ENCODE measurements at places on chromosomes 1 and 21.

DNA sequence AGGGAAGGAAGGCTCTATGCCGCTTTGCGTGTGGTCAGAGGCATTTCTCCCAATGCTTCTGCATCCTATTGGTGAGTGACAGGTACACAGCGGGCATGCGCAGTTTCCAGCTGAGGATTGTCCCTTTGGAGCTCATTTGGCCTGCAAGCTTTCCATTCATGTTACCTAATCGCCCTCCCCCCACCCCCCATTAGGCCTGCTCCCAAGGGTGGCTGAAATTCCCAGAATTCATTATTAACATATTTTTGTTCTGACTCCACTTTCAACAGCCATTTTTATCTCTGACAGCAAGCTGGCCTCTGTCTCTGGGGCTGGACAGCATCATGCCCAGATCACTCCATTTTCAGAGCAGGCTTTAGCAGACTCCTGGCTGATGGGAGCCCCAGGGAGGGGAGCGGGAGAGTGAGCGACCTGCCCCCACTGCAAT, 25.6 kb downstream of the MIS18A start:
- DNase-seq = no peak

- no peak for DNase-seq
Measured at GRCh38 chr1:30853350-30853749, 55.2 kb downstream of the SDC3 start.

DNA sequence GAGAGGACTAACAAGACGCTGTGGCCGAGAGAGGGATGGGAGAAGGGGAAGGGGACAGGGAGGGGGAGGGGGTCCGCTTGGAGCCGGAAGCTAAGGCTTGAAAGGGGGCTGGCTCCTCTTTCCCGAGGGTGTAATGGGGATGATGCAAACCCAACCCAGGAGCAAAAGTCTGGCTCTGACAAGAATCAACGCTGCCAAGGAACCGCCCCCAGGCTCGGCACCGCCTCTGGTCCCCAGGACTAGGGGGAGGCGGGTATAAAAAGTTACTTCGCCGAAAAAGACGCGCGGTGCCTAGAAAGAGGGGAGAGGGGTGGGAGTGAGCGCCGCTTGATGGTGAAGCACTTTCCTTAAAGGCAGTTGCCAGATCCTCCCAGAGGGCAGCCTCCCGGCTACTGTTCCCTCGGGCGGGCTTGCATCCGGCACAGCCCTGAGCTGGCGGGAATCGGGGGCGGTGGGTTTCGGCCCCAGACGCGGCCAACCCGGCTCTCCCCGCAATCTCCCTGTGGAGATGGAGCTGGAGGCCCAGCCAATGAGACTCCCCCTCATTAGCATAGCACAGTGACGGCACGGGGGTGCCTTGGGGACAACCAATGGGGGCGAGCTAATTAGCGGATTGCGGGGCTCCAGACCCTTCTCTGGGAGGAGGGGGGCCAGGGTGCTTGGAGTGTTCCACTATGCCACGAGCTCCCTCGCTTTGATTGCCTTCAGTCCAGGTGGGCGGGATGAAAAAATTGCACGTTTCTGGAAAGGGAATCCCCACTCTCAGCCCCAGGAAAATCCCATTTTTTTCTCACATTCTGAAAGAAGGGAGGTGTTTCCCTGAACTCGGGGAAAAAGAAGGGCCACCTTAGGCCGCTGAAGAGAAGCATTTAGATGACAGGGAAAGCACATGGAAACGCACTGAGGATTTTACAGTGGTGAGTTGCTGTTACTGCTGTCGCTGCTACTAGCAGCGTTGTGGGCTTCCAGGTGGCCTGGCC, at the start of gene KCNT2:
Gene KCNT2 (minus strand): TSS at position 51 of the 980 bp plus-strand sequence. CDS start 131 bp downstream, outside the sequence.
- DNase-seq = no peak

DNA sequence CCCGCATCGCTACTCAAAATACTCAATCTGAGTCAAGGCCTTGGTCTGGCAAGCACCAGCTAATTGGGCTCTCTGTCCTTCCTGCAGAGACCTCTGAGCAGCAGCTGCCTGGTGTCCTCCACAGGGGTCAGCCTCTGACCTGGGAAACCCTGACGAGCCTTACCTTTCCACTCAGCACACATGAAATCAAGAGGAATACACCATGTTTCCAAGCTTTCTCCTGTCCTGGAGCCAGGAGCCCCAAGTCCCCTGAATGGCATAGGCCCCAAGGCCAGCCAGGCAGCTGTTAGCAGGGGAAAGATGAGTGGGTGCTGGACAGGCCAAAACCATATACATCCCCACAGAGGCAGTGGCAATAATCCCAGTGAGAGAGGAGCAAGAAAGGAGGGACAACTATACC, 27.2 kb upstream of the TSPEAR start:
- no peak for DNase-seq

DNA sequence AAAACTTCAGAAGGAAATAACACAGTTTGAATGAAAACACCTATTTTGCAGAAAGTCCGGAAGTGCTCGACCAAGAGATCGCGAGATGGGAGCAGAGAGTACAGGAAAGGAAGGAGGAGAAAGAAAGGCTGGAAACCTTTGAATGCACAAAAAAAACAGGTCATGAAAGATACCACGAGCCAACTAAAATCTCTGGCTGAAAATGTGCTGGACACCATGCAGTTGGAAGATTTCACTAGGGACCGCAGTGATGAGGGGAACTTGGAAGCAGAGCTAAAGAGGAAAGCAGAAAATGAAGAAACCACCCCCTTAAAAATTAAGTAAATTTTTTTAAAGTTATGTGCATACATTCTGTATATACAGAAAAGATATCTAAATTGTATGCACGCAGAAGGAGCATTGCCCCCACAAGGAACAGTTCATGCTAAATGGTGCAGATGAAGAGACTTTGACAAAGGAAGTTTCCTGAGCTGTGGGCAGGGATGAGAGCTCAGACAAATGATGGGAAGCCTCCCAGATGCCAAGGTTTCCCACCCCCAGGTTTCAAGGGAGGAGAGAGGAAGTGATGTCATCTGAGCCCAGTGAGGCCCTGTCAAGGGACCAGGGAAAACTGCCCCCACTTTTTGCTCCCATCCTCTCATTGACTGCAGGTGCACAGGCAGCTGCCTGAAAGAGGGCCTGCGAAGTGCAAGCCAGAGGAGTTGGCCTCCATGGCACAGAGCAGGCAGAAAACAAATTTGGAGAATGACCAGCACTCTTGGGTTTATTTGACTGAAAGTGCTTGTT, 52.5 kb downstream of the ETS2 start:
- no peak for DNase-seq

GRCh38 chr1:96865731-96866685, 144.4 kb downstream of the PTBP2 start:
- DNase-seq = peak; percentile 23

GRCh38 chr1:172480431-172480830, 36.6 kb upstream of the PIGC start:
- DNase-seq = no peak

DNA sequence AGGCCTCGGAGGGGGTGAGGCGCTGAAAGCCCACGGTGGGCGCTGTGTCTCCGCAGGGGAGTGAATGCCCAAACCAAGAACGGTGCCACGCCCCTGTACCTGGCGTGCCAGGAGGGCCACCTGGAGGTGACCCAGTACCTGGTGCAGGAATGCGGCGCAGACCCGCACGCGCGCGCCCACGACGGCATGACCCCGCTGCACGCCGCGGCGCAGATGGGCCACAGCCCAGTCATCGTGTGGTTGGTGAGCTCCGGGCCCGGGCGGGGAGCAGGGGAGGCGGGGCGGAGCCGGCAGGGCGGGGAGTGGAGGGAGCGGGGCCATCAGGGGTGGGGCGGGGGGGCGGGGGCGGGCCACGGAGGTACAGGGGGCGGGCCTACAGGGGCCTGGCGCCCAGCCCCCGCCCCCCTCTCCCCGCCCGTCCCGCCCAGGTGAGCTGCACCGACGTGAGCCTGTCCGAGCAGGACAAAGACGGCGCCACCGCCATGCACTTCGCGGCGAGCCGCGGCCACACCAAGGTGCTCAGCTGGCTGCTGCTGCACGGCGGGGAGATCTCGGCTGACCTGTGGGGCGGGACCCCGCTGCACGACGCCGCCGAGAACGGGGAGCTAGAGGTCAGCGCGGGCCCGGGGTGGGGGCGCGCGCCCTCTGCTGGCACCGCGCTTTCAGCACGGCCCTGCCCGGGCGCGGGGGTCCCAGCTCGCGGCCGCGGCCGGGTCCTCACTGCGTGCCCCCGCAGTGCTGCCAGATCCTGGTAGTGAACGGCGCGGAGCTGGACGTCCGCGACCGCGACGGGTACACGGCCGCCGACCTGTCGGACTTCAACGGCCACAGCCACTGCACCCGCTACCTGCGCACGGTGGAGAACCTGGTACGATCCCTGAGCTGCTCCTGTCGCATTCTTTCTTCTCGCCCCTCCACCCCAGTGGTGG, 15.9 kb downstream of the ESPN start:
- DNase-seq = no peak

GRCh38 chr1:97745912-97746311, 174.9 kb downstream of the DPYD start:
- no peak for DNase-seq

DNA sequence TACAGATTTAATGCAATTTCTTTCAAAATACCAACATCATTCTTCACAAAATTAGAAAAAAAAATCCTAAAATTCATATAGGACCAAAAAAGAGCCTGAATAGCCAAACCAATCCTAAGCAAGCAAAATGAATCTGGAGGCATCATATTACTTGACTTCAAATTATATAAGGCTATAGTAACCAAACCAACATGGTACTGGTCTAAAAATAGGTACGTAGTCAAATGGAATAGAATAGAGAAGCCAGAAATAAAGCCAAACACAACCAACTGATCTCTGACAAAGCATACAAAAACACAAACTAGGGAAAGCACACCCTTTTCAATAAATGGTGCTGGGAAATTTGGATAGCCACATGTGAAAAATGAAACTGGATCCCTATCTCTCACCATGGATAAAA, 112.3 kb upstream of the TSPAN2 start:
- no peak for DNase-seq

DNA sequence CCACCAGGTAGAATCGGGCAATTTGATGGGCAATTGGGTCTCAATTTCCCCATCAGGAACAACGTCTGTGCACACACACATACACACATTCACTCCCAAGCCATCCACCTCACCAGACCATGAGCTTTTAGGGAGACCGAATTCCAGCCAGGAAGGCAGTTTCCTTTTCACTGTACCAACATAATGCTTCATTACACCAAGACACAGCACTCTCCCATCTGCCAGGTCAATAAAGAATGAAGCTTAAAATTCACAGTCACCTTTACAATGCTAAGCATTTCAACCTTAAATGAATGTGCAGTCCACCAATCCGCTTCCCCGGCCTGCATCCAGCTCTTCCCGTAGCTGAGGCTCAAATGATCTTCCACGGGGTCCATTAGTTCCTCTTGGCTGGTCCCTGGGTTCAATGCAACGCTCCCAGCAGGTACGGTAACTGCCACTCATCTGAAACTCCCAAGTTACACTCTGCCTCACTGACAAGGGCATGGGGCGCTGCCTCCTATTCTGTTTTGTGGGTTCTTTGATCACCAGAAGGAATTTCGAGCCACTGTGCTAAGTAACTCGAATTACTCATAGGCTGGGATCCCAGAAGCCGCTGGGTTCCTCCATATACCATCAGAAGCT, 105.0 kb downstream of the SIM2 start:
- DNase-seq = no peak

DNA sequence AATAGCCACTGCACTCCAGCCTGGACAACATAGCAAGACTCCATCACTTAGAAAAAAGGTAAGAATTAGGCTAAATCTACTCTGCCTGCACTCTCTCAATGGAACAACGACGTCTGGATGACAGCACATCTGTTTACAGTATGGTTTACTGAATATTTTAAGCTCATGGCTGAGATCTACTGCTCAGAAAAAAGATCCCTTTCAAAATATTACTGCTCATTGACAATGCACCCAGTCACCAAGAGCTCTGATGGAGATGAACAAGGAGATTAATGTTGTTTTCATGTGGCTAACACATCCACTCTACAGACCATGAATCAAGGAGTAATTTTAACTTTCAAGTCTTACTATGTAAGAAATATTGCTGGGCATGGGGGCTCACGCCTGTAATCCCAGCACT, 58.0 kb downstream of the SLC27A3 start:
- DNase-seq = no peak

DNA sequence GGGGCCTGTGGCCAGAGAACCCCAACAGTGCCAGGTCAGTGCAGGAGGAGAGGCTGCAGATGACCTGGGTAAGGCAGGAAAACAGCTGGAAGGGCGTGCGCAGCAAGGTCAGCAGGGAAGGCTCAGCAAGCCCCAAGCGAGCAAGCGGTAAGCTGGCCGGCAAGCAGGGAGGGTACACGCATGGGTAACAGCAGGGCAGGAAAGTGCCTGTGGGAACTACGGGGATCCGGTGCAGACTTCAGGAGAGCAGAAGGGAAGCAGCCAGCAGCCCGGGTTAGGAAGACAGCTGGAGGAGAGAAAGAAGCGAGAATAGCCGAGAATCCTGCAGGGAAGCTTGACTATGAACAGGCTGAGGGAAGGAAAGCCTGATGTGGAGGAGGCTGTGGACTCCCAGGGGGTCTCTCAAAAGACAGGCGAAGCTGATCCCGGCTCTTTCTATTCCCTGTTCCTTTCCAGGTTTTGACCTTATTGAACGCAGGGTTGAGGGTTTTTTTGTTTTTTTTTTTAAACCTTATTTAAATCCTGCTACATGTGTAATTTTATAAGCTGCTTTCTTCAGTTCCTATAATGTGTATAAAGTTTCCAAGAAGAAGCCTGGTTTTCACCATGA, 20.9 kb downstream of the UMODL1 start:
- DNase-seq = no peak

DNA sequence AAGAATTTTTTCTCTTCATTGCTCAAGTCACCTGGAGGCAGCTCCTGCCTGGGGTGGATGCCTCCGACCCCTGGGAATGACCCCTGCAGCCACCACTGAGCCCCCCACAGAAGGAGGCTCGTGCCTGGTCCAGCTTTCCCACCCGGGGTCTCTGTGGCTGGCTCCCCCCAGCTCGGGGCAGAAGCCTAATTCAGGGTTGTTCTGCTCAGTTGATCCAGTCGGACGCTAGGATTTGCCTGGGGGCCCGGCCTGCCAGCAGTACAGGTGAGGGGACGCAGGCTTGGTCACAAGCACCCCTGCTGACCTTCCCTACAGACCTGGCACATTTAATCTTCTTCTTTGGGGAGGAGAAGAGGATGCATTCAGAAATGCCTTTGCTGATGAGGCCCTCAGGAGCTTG, 53.6 kb upstream of the POFUT2 start:
- no peak for DNase-seq

DNA sequence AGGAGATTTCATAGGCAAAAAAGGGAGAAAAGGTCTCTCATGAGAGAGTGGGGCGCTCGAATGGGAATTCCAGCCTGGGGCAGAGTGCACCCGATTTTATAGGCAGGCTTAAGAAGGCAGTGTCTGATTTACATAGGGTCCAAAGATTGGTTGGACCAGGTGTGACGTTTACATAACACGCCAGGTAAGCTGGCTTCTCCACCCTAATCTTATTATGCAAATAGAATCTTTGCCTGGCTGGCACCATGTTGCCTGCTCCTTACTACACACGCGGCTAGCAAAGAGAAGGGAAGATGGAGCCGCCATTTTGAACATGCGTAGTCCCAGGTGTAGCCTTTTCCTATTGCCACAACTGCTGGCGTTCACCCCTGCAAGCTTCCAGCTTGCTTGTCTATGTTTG, 103.7 kb downstream of the SLC16A1 start:
- DNase-seq = no peak

GRCh38 chr1:228144993-228145343, 4.8 kb upstream of the GJC2 start:
- DNase-seq = no peak

GRCh38 chr1:4090556-4090955, 190.5 kb upstream of the C1orf174 start:
- no peak for DNase-seq

- no peak for DNase-seq
Measured at GRCh38 chr1:10759413-10760200, 36.8 kb downstream of the CASZ1 start.
